C1 segment of cervical spinal cord (tissue), 14 donors: ENCODE measurements at places on chromosomes 13 and 19.

DNA sequence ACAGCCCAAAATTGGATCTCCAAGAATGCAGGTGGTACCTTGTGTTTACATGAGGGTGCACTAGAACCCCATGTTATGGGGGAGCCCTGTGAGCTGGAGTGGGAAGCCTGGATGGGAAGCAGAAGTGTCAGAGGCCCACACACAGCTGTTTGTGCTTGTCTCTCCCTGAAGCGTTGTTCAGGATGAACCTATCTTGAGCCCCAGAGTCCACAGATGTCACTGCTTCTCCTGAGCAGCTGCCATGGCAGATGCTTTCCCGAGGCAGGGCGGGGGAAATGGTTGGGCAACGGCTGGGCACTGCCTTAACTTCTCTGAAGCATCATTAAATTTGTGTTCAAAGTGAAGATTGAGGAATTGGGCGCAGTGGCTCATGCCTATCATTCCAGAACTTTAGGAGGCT lies 17.1 kb upstream of the CHST8 start:
- no peak for DNase-seq

GRCh38 chr13:51721496-51721895 lies 82.5 kb downstream of the DHRS12 start:
- peak; percentile 27 for DNase-seq

DNA sequence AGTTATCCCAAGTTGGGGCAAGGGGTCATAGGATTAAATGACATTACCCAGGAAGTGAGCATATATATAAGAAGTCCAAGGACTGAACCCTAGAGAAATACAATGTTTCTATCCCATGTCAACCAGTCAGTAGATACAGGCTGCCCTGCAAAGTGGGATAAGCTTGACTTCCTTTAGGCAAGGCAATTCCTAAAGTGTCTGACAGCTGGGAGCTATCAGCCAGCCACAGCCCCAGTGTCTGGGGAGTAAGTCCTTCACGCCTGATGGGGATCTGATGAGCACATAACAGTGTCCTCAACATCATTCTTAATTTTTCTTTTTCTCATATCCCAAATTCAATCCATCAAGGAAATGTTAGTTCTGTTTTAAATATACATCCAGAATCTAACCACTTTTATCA lies 54.1 kb downstream of the DNAJC15 start:
- DNase-seq, result no peak

DNA sequence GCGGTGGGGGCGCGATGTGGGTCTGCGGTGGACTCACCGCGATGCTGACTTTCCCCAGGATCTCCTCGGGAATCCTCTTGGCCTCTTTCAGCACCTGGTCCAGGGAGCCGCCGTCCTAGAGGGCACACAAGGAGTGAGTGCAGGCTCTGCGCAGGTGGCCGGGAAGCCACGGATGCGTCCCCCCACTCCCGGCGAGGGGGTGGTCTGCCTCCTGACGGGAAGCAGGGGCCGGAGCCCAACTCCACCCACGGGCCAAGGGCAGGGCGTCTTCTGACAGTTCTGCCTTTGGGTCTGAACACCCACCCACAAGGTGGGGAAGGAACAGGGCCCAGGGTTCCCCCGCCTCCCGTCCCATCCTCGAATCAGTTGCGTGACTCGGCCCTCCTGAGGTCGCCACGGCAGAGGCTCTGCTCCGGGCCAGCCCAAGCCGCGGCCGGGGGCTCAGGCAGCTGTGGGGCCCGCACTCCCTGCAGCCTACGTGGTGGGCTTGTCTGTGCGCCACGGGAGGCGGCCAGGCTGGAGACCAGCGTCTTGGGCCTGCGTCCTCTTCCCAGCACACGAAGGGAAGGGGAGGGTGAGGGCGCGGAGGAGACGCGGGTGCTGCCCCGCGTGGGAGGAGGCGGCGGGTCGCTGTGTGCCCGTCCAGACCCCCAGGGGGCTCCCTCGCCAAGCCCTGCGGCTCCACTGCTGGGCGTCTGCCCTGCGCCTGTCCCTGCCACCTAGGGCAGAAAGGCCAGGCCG lies 21.4 kb downstream of the MAP2K2 start:
- no peak for DNase-seq

GRCh38 chr13:46476174-46476573 lies 76.8 kb upstream of the LRCH1 start:
- no peak for DNase-seq
